ENCODE measurements at places on chromosomes 5 and 9.

- peak; percentile 25 for DNase-seq
Measured at GRCh38 chr5:172102913-172103626, 85.0 kb downstream of the STK10 start.

GRCh38 chr5:74460694-74461093 is 179.8 kb downstream of the ENC1 start:
- no peak for DNase-seq

GRCh38 chr5:179852993-179853547 is 5.5 kb downstream of the MRNIP start:
- DNase-seq = no peak

GRCh38 chr5:151318850-151319732 is 15.5 kb upstream of the SLC36A3 start:
- DNase-seq = peak; percentile 26
